ENCODE measurements at places on chromosomes 4 and X.

DNA sequence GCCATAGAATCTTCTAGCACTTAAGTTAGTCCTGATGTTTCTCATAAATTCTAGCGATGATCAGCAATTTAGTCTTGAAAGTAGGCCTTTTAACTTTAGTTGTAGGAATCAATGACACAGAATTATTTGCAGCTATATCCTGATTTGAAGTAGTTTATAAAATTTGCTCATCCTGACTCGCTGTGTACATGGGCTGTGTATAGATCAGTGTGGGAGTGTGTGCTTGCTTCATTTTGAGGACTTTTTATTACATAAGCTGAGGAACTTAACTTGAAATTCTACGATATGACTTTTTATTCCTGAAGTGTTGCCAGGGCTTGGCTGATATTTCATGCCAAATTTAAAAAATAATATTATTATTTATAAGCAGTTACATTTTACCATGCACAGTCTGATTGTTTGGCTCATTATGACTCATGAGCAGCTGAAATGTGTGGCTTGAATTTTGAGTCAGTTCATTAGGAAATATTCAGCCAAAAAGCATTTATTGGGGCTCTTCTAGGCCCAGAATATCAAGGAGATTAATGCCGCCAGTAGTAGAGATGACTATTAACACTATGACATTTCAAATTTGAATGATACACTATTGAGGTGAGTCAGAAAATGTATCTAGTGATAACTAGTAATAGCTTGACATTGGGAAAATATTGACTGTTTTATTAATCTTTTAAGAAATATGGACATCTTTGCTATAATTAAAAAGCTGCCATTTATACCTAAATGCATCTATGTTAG lies 128.9 kb upstream of the LIMCH1 start:
- no peak for DNase-seq

DNA sequence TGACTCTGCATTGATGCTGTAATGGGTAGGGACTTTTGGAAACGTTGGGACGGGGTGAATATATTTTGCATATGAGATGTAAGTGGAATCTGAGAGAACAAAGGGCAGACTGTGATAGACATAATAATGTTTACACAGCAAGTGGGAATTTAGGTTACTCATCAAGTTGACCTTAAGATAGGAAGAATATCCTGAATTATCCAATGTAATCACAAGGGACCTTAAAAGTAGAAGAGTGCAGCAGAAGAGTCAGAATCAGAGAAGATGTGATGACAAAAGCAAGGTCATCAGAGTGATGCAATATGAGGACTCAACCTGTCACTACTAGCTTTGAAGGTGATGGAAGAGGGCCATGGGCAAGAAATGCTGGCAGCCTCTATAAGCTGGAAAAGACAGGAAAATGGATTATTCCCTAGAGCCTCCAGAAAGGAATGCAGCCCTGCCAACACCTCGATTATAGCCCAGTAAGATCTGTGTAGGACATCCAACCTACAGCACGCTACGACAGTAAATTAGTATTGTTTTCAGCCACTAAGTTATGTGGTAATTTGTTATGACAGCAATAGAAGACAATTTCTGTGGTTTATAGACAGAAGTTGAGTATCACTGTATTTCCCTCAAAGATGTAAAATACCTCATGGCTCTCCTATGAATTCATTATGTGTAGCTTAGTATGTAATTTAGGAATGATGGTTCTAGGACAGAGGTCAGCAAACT lies 26.4 kb downstream of the MORC4 start:
- DNase-seq: no peak

- no peak for DNase-seq
Observed at GRCh38 chr4:83885256-83886182, 349.6 kb downstream of the GPAT3 start.

- DNase-seq: no peak
Observed at GRCh38 chrX:52995987-52996331, 37.6 kb upstream of the FAM156A start.

DNA sequence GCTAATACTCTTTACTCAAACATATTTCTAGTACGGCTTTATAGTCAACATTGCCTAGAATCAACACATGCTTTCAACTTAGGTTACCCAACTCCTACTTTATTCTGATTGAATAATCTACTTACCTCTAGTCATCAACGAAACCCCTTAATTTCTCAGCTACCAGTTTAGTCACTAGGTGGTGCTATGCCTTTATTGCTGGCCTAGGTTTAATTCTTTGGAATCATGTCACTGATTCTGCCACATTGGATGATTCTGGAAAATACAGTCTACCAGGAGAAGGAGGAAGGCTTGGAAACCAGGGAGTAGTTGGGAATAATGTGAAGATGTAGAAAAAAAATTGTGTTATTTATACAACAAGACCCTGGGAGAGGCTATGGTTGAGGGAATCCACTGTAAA lies 167.7 kb downstream of the DCAF12L2 start:
- no peak for DNase-seq

DNA sequence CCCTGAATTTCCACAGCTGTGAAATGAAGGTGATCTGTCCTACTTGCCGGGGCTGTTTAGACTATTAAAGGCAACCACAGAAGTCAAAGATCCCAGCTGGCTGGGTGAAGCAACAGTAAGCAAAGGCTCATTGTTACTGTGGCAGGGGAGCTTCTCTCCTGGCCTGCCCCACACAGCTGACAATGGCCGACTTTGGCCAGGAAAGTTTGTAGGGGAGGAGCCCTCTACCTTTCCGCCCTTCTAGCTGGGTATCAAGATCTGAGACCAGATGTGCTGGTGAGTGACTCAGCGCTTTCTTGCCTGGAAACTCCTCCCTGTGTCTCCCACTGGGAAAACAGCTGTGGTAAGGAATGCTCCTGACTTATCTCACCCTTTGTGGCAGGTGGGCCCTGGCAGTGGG lies 21.1 kb downstream of the RASSF6 start:
- DNase-seq: no peak

GRCh38 chrX:18210470-18210869 lies 10.2 kb downstream of the BEND2 start:
- DNase-seq: no peak

- DNase-seq: no peak
Observed at GRCh38 chr4:164204434-164204833, 549.5 kb upstream of the SMIM31 start.

DNA sequence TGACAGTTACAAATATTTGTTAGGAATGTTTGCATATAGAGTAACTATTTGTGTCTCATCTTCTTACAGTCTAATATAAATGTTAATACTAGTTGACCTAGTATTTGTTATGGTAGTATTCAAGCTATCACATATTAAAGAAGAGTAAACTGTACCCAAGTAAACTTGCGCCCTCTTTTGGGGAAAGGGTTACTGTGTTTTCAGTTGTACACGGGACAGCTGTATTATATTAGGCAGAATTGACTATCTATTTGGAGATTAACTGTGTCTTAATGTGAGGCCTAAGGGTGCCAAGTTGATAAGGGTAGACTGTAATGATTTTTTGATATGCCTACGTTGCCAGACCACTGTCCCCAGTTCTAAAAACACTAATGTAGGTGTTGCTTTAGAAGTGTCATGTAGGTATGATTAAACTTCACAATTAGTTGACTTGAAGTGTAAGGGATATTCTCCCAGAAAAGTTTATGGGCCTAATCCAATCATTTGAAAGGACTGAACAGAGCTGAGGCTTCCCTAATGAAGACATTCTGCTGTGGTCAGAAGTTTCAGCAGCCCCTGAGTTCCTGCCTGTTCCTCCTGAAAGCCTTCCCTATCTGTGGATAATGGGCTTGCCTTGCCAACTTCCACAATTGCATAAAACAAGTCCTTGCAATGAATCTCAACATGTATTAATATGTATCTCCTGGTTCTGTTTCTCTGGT lies 172.8 kb upstream of the CXCL13 start:
- no peak for DNase-seq

- no peak for DNase-seq
Observed at GRCh38 chr4:1466034-1466862, 60.0 kb upstream of the NKX1-1 start.

DNA sequence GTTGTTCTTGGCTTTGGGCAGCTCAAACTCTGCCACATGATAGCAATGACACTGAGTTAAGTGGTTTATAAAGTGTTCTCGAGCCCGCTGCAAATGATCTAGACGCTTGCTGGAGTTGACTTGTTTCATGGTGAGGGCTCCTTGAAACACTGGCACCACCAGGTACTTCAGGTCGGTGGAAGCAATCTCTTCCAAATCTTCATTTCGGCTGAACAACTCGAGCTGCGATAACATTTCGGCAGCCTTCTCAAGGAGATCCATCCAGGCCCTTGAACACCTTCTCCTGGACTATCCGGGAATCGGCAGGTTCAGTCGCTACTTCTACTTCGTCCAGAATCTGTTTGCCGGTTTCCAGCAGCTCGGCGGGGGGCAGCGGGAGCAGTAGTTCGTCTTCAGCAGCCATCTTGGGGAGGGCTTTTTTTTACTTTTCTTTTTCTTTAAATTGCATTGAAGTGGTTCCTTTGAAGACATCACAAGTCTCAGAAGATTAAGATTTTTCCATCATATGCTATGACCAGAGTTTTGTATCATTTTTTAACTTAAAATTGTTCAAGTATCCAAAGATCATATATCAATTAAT lies 28.0 kb downstream of the HNRNPDL start:
- no peak for DNase-seq

DNA sequence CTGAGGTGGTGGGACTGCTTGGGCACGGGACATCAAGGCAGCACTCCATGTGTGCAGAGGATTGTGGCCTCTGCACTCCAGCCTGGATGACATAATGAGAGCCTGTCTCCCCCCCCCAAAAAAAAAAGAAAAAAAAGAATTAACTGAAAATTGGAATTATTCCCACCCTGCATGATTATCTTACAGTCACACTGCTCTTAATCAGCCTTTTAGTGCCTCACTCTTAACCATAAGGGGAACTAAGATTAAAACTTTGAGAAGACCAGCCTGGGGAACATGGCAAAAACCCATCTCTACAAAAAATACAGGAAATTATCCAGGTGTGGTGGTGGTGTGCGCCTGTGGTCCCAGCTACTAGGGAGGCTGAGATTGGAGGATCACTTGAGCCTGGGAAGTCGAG lies 94.6 kb downstream of the UBE2K start:
- no peak for DNase-seq

GRCh38 chrX:48711929-48712505 lies 15.5 kb downstream of the SUV39H1 start:
- no peak for DNase-seq

- DNase-seq: no peak
Observed at GRCh38 chr4:129218360-129218759, 122.4 kb downstream of the C4orf33 start.

DNA sequence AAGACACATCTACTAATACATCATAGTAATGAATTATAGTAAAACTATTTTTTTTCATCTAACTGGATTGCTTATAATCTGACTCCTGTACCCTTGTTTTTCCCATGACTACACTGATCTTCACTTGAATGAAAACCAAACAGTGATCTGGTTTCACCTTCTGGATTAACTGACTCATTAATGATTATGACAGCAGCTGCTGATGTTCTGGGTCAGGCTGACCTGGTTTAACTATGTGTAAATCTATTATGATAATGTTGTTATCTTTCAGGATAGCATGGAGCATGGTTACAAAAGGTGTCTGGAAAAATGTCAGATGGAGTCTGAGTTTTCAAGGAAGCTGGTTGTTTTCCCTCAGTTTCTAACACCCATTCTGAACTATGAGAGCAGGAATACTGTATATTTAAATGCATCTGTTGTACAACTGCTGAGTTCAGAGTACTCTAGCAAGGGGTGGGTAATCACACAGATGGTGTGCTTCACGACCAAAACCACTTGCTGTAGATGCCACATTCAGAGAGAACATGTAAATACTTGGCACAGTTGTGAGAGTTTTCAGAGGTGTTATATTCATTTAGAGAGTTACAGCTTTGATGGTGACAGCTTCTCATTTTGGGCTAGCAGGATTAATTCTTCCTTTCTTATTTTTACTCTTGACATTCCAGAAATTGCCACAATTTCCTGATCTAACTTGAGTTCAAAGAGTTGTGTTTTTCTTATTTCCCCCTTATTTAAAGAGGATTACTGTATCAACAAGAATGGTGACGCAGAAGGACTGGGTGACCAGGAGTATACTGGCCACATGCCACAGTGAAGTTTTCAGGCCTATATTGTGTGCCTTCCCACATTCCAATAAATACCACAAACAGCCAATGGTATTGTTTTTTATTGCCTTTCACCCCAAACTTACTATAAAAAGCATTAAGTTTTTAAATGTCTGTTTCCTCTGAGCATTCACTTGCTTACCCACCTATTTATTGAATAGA lies 249.7 kb upstream of the TET2 start:
- no peak for DNase-seq

DNA sequence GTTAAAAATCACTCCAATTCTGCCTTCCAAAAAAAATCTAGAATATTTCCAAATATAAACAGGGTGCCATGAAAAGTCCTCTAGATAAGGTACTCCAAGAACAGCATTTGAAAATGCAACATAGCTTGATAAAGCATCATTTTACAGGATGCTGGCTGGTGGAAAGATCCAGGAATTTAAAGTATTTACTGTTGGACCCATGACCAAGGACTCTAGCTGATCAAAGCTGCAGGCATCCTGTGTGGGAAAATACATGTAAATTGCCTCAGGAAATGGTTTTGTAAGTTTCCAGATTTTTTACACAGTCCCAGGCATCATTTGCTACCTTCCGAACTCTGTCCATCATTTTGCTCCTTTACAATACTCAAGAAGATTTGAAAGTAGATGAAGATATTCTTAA lies 164.4 kb downstream of the GRIA3 start:
- DNase-seq: no peak

DNA sequence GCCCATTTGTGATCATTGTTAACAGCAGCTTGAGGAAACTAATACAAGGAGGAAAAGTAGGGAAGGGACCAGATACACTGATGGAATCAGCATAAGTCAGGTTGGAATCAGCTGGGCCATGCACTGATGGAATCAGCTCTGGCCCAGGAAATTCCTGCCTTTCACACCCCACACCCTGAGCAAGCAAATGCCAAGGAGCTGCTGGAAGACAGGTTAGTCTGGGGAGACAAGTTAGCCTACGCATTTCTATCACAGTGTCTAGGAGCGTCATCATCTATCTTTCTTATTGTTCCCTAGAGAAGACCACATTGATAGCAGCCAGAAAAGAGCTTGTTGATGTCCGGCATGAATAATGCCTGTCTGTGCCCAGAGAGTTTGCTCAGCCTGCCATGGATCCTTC lies 16.2 kb upstream of the CEP135 start:
- no peak for DNase-seq

GRCh38 chr4:78654807-78655206 lies 103.2 kb downstream of the ANXA3 start:
- no peak for DNase-seq

DNA sequence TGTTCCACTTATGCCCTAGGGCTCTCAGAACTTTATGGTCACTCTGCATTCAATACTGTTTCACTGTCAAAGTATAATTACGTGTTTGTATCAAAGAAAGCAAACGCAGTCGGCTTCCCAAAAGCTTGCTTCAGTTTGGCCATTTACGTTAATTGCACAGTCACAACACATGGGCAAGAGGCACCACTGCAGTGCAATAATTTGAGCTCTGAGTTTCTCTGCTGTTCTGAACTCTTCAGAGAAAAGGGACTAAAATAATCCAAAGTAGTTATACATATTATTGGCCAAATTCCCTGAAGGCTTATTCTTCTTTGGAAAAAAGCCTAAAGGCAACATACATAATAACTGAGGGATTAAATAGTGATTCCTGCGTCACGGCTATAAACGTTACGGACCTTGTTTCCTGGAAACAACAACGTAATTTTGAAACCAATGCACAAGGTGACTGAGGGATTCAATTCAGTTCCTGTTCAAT lies 51.3 kb downstream of the RNF150 start:
- DNase-seq: no peak

All from activated CD4-positive, alpha-beta T cell treated with anti-CD3 and anti-CD28 coated beads, Interleukin-2, amount 50 U/mL, for 48 hours (primary cell).